ENCODE measurements at places on chromosomes 11 and 22.
A peak's percentile ranks its signal among the peaks of the same experiment; 100 is the strongest.

DNA sequence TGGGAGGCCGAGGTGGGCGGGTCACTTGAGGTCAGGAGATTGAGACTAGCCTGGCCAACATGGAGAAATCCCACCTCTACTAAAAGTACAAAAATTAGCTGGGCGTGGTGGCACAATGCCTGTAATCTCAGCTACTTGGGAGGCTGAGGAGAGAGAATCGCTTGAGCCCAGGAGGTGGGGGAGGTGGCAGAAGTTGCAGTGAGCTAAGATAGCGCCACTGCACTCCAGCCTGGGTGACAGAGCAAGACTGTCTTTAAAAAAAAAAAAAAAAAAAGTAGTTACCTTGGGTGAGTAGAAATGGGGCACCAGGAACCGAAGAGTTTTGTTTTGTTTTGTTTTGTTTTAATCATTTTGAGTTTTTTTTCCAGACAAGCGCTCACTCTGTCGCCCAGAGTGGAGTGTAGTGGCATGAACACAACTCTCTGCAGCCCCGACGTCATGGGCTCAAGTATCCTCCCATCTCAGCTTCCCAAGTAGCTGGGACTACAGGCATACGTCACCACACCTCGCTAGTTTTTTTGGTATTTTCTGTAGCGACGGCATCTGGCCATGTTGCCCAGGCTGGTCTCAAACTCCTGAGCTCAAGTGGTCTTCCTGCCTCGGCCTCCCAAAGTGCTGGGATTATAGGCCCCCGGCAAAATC lies 15.8 kb downstream of the THAP12 start:
- no peak for DNase-seq

GRCh38 chr22:24153353-24153752 lies 27.9 kb upstream of the SUSD2 start:
- no peak for DNase-seq

DNA sequence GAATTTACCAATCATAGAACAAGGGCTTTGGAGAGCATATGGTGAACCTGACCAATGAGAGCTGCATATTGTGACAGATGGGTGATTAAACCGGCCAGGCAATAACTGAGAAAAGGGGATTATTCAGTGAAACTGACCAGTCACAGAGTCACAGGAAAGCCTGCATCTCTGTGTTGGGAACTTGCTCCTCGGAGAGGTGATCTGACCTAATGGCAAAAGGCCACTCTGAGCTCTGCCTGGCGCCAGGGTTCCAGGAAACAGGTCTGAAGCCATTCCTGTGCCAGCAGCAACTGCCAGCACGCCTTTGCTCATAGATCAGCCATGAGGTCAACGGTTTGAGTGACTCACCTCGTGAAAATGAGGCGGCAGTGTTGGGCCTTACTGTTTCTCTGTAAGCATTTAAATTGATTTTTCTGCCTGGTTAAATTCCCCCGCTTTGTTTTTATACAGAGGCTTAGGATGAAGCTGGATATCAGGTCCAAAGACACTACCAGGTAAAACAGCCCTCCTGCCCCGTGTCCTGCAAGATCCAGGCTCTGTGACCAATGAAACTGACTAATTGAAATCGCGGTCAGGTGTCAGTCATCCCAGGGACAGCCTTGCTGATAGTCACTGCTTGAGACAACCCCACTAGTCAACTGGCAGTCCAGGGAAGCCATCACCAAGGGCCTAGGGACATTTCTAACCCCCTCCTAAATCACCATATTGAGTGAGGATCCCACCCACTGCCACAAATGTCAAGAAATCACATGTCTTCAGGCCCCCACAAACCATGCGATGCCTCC lies 35.8 kb upstream of the MYOD1 start:
- DNase-seq, result no peak

GRCh38 chr11:118785362-118785761 lies 5.6 kb downstream of the DDX6 start:
- DNase-seq, result no peak

DNA sequence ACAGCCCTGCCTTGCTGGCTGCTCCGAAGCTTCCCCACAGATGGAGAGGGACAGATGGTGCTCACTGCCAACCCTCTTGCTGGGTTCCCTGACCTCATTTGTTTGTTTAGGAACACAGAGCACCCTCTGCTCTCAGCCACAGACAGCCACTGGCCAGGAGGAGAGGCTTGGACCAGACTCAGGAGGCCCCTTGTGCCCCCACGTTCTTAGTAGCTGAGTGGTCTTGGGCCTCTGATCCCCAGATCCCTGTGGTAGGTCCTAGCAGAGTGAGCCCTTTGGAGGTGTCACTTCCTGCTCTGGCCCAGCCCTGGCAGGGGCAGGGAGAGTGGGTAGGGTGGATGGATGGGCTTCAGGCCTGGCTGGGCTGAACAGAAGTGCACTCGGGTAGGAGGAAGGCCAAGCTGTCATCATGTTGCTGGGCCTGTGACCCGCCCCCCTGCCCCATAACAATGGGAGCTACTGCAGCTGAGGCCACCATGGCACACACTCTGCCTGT lies 84.0 kb downstream of the DHCR7 start:
- DNase-seq, result peak; percentile 12

DNA sequence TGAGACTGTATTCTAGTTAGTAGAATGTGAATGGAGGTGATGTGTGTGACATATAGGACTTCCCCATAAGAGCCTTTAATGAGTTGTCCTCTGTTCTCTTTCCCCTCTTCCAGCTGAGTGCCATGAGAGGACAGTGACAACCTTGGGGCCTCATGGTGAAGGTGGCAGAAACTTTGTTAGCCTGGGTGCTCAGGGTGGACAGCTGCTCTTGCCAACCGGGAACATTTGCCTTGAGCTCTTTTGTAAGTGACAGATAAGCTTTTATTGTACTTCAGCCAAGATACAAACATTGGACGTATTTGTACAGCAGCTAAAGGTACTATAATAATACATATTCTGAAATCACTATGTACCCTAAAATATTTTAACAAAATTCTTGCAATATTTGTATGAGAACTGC lies 33.0 kb upstream of the PLET1 start:
- no peak for DNase-seq

DNA sequence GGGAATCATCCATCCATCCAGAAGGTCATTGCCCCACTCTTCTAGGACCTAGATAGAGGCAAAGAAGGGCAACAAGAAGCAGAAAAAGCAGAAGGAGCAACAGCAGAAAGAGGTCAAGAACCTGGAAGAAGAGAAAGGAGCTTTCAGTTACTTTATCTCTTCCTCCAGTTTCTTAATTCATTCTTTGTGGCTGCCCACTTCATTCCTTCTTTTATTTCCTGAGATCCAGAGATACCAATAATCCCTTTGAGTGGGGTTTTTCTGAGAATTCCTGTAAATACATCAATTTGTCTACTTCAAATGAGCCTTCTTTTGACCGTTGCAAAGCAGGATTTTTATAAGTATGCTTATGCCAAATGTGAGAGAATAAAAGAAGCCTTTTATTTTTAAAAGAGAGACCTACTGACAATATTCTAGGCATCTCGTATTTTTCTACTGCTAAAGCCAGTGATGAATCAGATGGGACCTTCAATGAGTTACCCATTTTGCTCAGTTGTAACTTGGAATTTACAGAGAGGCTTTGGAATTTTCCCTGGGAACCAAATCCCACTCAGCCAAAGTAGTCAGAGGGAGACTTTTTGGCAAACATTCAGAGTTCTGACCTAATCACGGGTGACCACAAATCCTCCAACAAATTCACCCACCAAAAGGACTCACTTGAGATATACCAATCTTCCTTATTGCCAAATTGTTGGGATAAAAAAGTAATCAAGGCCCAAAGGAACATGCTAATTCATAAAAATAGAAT lies 54.9 kb downstream of the ZC3H12C start:
- DNase-seq, result no peak

DNA sequence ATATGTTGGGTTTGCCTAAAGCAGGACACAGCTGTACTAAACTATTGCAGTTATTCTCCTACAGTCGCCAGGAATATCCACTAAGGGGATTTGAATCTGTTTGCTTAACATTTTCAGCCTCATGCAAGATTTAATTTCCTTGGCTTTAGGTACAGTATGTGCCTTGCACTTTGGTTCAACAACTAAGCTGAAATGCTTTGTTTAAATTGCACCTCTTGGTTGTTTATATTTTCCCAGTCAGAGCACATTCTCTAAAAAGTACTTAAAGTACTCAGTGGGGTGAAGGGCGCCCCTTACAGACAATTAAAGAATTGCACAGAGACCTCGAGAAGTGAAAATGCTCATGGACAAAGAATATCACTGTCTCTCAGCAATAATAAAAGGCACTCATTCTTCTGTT lies 107.8 kb upstream of the MTNR1B start:
- DNase-seq, result peak; percentile 23

DNA sequence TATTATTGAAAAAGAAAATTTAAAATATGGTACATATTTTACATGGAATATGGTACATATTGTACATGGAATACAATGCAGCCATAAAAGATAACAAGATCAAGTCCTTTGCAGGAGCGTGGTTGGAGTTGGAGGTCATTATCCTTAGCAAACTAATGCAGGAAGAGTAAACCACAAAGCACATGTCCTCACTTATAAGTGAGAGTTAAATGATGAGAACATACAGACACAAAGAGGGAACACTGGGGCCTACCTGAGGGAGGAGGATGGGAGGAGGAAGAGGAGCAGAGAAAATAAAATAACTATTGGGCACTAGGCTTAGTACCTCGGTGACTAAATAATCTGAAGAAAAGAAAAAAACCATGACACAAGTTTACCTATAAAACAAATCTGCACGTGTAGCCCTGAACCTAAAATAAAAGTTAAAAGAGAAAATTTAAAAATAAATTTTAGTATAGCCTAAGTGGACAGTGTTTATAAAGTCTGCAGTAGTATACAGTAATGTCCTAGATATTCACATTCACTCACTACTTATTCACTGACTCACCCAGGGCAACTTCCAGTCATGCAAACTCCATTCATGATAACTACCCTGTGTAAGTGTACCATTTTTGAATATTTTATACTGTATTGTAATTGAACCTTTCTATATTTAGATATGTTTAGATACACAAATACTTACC lies 204.4 kb downstream of the FAM76B start:
- no peak for DNase-seq

GRCh38 chr11:64500176-64501013 lies 90.6 kb upstream of the SLC22A12 start:
- no peak for DNase-seq

DNA sequence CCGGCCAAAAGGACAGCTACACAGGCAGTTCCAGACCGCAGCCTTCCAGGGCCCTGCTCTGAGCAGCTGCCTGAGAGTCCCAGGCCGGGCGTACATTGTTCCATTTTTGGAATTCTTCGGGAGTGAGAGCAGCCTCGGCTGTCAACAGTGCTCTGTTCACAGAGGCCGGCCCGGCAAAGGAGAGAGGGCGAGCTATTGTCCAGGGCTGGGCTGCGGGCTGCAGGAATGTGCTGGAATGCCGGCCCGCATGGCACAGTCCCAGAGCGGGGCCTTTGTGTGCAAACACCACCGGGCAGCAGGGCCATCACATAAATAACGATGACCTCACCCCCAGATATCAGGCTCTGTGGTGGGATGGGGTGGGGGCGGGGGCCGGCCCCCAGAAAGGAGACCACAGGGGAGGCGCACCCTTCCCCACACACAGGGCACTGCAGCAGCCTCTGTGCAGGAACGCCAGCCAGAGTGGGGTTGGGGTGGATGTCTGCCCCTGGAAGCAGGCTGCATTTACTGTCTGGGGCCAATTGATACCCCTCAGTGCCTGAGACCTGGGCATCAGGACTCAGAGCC lies 15.8 kb downstream of the LINC01488 start:
- no peak for DNase-seq

DNA sequence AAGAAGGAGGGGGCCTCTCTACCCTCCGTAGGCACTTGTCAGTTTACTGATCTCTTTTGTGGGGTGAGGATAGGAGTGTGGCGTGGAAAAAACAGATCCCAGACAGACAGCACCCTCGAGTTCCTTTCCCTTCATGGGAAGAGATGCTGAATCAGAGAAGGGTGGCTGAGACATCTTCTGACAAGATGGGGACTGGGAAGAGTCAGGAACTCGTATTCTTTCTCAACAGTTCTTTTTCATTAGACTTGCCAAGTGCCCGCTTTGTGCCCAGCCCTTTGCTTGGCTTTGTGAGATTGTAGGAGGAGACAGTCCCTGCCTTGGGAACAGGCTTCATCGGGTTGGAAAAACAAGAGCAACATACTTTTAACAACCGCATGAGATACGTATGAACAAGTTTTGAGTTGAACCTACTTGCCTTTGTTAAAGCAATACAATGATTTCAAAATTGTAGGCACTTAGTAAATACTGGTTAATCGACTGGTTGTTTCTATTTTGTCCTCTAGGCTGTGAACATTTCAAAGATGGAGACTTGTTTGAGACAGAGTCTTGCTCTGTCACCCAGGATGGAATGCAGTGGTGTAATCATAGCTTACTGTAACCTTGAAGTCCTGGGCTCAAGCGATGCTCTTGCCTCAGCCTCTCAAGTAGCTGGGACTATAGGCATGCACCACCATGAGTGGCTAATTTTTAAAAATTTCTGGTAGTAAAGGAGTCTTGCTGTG lies 1.1 kb downstream of the RRM1 start:
- DNase-seq, result no peak

DNA sequence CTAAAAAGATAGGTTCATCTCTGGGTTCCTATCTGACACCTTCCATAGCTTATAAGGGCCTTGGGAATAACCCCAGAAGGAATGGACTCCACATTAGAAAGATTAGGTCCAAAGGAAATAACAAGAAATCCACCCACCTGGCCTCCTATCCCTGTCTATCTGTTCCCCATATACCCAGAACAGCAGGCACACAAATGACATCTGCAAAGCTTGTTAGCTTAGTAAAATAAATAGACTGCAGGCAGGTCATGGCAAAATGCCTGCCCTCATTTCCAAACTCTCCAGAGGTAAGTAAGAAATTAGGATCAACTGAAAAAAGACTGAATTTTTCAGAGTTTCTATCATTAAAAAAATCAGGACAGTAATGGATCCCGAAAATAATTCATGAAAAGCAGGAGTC lies 489.5 kb downstream of the DLG2 start:
- peak; percentile 11 for DNase-seq

- no peak for DNase-seq
Observed at GRCh38 chr11:37105427-37105826, 507.4 kb upstream of the RAG2 start.

DNA sequence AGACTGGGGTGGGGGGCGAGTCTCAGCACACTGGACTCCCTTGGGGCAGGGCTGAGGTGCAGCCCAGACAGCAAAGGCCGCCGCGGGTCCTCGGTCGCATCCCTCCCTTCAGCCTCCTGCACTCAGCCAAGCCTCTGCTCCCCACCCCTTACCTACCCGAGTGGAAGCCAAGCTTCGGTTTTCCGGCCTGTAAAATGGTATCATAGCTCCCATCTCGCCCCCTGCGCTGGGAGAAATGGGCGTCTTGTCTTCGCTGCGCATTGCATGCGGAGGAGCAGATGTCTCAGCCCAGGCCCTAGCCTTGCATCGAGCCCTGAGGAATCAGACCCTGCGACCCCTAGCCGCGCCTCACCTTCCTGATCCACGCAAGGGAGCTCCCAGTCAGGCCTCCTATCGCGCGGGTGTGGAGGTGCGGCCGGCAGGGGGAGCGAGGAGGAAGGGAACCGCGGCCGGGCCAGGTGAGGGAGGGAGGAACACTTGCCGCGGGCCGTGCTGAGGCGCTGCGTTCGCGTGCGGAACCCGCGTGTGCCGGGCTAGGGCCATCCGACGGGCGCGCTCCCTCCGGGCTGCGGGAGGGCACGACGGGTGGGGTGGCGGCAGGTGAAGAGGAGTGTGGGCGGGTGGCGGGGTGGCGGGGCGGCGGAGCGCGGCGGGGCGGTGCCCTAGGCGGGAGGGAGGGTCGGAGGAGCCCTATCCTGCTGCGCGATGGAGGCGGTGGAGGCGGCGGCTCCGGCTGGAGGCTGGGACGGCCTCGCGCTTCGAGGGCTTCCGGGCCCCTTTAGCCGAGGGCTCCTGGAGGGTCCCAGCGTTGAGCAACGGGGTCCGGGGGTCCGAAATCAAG lies 4.1 kb upstream of the TBX1 start:
- DNase-seq, result peak; percentile 19

Measured in NCI-H345 (cell line).